ENCODE measurements at places on chromosomes 12 and 14. TPM values are rescaled to one million over a fixed set of nuclear protein-coding genes. Genes with fewer than 3 reads are reported as not detected.

The NANOG gene
- total RNA-seq: not detected

The CPNE6 gene
- not detected for total RNA-seq

The CCDC197 gene
- not detected for total RNA-seq

DNA sequence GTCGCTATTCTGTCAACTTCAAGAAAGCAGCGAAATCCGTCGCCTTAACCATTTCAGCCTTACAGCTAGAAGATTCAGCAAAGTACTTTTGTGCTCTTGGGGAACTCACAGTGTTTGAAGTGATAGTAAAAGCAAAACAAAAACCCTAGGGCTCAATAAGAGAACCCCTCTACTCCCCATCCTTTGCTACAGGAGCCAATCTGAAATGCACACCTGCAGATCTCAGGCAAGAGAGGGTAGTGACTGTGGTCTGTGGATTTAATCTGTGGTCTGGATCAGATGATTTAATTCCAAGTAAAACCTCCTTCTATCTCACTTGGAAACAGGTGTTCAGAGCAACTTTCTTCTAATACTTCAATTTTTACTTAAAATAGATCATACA, 422.9 kb upstream of the OR4E1 start:
- H3K4me1 ChIP-seq: no peaks in the 10 kb centered on the region
- no peak overlapping the region for H3K4me3 ChIP-seq
- no peak overlapping the region for H3K27ac ChIP-seq
- DNase-seq: no peak

DNA sequence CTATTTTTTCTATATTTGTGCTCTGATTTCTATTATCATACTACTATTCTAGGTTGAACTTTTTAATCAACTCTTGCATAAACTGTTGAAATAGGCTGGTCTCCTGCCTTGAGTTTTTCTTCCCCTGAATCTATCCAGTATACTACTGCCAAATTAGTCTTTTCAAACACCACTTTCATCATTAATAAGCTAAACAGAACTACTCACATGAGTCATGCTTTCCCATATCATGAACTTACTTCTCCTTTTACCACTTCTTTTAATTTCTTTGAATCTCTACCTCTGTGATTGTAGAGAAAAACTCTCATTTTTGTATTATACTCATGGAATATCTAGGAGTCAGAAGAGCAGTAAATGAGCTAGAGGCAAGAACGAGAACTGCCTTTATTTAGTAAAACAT, 340.3 kb upstream of the PDE3A start:
- H3K4me1 ChIP-seq: no peaks in the 10 kb centered on the region
- H3K27ac ChIP-seq: no peak overlapping the region
- no peak overlapping the region for H3K4me3 ChIP-seq
- H3K27me3 ChIP-seq: no peaks in the 10 kb centered on the region
- DNase-seq: no peak
- no peaks in the 10 kb centered on the region for H3K36me3 ChIP-seq

Data from PC-9 (cell line).